Suprapubic skin (tissue), 4 donors: ENCODE measurements at places on chromosomes 1 and 21. TPM values are rescaled to one million over a fixed set of nuclear protein-coding genes. Genes with fewer than 3 reads are reported as not detected.

Gene SLC35F3
- total RNA-seq, result 1.4 TPM

DNA sequence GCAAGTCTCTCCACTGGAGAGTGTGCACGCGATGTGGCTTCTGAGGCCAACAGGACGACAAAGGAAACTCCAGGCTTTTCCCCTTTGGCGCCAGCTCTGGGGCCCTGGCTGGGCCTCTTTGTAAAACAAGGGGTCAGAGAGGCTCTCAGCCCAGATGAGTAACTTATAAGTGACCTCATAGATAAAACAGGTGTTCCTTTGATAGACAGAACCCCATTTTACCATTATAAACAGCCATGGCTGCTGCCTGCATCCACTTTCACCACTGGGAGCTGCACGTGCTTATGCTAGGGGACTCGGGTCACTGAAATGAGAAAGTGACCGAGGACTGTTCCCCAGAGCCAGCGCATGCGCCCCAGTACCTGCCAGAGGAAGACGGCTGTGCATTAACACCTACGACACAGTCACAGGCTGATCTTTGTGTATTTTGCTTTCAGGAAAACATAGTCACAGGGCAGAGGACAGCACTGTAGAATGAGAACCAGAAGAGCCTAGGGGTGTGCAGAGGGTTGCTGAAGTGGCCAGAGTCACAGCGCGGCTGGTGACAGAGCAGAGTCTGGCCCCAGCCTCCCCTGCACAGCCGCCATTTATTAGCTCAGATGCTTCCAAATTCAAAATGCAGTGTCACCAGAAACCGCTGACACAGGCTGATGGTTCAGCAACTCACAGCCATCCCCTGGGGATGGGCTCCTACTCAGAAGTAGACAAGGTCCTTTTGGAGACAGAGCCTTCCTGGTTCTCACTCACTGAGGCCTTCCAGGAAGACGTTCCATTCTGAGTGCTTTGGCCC lies 12.7 kb downstream of the RNF207 start:
- DNase-seq, result no peak

- no peak for DNase-seq
Observed at GRCh38 chr1:1116701-1117468, 996 bp upstream of the C1orf159 start.

- DNase-seq, result no peak
Observed at GRCh38 chr1:86498281-86498680, 29.6 kb downstream of the CLCA1 start.

DNA sequence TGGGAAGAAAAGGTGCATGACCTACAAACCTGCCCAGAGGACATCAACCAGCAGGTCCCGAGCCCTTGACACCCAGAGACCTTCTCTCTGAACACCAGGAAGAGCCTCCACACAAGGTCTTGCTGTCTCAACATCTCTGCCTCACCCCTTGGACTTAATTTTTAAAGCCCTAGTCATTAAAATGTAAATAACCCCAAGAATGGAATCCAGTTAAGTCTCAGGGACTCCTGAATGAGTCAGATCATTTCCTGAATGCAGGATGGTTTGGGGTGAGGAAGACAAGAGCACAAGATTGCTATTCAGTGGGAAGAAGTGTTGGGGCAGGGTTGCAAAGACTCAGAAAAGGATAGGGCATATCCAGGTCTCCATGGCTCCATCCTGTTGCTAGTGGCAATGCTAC lies 17.8 kb upstream of the GRIK3 start:
- DNase-seq, result no peak
